ENCODE measurements at places on chromosomes 2 and 18.
A peak's percentile ranks its signal among the peaks of the same experiment; 100 is the strongest.

DNA sequence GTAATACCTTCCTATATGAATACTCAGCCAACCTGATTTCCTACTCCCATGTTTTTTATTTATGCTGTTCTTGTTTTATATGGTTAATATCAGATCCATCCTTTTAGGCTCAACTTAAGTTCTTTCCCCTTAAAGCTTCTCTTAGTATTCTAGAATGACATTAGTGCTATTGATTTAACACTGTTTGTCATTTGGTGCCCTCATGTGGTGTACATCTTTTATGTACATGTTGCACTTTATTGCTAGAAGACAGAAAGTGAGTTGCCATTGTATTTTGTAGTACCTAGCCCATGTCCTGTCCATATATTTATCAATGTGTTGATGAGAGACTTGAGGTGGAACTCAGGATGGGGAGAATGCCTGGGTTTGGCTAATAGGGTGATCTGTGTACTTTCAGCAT is 2.5 kb downstream of the HTRA2 start:
- no peak for DNase-seq

- DNase-seq = no peak
Measured at GRCh38 chr2:160934991-160935390, 225.2 kb upstream of the TANK start.

DNA sequence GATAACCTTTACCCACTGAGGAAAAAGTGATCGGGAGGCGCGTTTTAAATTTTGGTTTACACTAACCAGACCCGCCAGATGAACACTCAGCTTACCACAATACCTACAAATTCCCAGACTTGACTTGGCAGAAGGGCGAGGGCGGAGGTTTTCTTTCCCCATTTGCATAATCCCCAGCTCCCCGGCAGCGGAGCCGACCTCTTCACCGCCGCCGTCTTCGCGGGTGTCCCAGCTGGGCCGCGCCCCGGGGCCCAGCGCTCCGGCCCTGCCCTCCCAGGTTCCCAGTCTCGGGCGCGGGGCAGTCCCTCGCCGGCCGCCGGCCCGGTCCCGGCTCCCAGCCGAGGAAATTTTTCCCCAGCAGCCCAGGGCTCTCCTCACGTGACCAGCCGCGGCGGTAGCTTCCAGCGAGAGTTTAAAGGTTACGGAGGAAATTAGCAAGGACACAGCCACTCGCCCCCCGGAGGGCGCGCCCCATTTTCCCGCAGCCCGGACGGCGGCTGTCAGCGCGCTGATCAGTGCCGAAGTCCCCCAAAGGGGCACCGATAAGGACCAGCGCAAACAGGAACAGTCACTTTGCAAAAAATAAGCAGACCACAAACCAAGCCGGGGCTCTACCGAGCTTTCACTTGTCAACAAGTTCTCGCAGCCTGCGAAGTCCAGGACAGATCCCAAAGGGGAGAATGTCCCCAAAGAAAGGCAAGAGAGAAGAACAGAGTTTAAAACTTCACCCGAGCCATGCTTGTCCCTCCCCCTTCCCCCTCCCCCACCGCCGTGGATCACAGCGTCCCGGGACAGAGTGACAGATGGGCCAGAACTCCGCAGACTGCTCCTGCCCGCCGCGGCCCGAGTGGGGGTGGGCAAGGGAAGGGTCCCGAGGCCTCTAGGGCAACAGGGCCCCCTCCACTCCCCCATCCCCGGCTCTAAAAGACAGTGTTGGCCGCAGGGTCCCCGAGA is 1.3 kb upstream of the PRKCE start:
- no peak for DNase-seq

GRCh38 chr18:34399892-34400291 is 175.2 kb upstream of the NOL4 start:
- DNase-seq = no peak

- DNase-seq = no peak
Measured at GRCh38 chr2:101843048-101843447, 145.5 kb downstream of the MAP4K4 start.

GRCh38 chr2:59237311-59237710 is 996.2 kb upstream of the FANCL start:
- no peak for DNase-seq

- peak; percentile 46 for DNase-seq
Measured at GRCh38 chr2:40244675-40245074, 207.2 kb downstream of the SLC8A1 start.

DNA sequence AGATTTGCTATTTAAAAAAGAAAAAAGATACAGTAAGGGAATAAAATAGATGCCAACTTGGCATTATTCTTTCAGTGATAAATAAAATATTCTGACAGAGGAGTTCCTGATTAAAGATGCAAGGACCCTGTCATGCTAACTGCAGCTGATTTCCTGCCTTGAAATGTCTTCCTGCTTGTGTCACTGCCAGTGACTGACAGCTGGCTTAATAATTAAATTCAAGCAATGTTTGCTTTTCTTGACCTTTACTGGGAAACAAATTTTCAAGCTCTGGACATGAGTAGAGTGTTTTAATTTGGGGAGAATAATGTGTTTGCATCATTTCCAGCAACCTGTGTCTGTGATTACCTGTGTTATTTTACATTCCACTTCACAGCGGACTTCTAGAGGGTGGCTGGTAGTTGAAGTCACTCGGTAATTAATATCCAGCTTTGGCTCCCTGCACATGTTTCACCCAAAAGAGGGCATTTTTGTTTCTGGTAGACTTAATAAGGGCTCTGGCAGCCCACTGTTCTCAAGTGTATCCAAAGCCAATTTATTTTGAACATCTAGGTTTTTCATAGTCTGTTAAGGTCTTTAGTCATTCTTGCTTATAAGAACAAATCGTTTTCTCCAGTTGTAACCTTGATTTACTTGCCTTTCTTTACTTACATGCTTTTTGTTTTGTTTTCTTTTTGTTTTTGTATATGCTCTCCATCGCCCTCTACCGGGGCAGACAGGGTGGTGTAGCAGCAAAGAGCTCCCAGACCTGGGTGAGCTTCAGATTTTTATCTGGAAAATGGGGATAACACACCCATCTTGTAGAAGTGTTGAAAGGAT is 48.5 kb upstream of the PROKR1 start:
- DNase-seq = peak; percentile 6

- no peak for DNase-seq
Measured at GRCh38 chr2:170514140-170514539, 201.0 kb upstream of the SP5 start.

All from fibroblast of skin of left quadriceps (primary cell).